ENCODE measurements at places on chromosomes 12 and 14.

GRCh38 chr12:54932691-54933090 lies 51.9 kb downstream of the TESPA1 start:
- no peak overlapping the region for H3K27ac ChIP-seq
- no peaks in the 10 kb centered on the region for H3K36me3 ChIP-seq
- H3K27me3 ChIP-seq, result no peaks in the 10 kb centered on the region
- H3K4me3 ChIP-seq, result no peak overlapping the region

- no peaks in the 10 kb centered on the region for H3K27me3 ChIP-seq
- no peaks in the 10 kb centered on the region for H3K36me3 ChIP-seq
- no peak for DNase-seq
- no peaks in the 10 kb centered on the region for H3K4me1 ChIP-seq
- no peak overlapping the region for H3K4me3 ChIP-seq
Observed at GRCh38 chr12:77603946-77604345, 226.7 kb upstream of the NAV3 start.

- H3K36me3 ChIP-seq, result peaks cover 100% of the 10 kb centered on the region
- no peak overlapping the region for H3K4me3 ChIP-seq
- H3K27ac ChIP-seq, result no peak overlapping the region
- H3K27me3 ChIP-seq, result no peaks in the 10 kb centered on the region
- DNase-seq, result no peak
Observed at GRCh38 chr12:109592195-109592904, 18.8 kb downstream of the MVK start.

GRCh38 chr14:67186789-67187584 lies 2.3 kb upstream of the GARIN2 start:
- H3K36me3 ChIP-seq, result no peaks in the 10 kb centered on the region
- no peaks in the 10 kb centered on the region for H3K27me3 ChIP-seq
- H3K4me3 ChIP-seq, result no peak overlapping the region
- no peak for DNase-seq
- H3K4me1 ChIP-seq, result peaks cover 6% of the 10 kb centered on the region

GRCh38 chr12:30796313-30796780 lies 41.6 kb upstream of the CAPRIN2 start:
- H3K4me1 ChIP-seq, result peaks cover 20% of the 10 kb centered on the region
- no peaks in the 10 kb centered on the region for H3K36me3 ChIP-seq
- H3K4me3 ChIP-seq, result peak overlapping the region; percentile 52

DNA sequence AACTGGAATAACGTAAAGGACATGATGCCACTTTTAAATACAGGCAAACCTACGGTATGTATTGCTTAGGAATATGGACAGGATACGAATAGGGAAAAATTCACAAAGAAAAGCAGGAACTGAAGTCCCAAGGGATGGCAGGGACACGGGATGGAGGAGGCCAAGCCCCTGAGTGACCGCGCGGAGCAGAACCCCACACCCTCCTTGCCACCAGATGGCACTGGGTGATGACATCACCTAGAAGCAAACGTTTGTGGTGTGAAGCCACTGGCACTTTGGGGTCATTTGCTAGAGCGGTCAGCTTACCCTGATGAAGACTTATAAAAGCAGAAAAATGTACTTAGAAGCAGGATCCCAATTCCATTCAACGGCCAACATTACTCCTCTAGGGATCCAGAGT lies 9.4 kb downstream of the DHX37 start:
- peaks cover 81% of the 10 kb centered on the region for H3K36me3 ChIP-seq
- DNase-seq, result no peak
- no peaks in the 10 kb centered on the region for H3K4me1 ChIP-seq
- H3K27ac ChIP-seq, result no peak overlapping the region
- no peak overlapping the region for H3K4me3 ChIP-seq
- H3K27me3 ChIP-seq, result no peaks in the 10 kb centered on the region

GRCh38 chr14:22928237-22929103 lies 706 bp downstream of the PRMT5 start:
- DNase-seq, result peak; percentile 61
- no peaks in the 10 kb centered on the region for H3K27me3 ChIP-seq
- H3K4me3 ChIP-seq, result peak overlapping the region; percentile 92
- H3K27ac ChIP-seq, result peak overlapping the region; percentile 95
- peaks cover 21% of the 10 kb centered on the region for H3K36me3 ChIP-seq
- H3K4me1 ChIP-seq, result peaks cover 12% of the 10 kb centered on the region

GRCh38 chr12:48947727-48948126 lies 9.6 kb downstream of the ARF3 start:
- no peaks in the 10 kb centered on the region for H3K4me1 ChIP-seq
- no peak overlapping the region for H3K4me3 ChIP-seq
- no peak overlapping the region for H3K27ac ChIP-seq
- no peaks in the 10 kb centered on the region for H3K36me3 ChIP-seq
- no peaks in the 10 kb centered on the region for H3K27me3 ChIP-seq

DNA sequence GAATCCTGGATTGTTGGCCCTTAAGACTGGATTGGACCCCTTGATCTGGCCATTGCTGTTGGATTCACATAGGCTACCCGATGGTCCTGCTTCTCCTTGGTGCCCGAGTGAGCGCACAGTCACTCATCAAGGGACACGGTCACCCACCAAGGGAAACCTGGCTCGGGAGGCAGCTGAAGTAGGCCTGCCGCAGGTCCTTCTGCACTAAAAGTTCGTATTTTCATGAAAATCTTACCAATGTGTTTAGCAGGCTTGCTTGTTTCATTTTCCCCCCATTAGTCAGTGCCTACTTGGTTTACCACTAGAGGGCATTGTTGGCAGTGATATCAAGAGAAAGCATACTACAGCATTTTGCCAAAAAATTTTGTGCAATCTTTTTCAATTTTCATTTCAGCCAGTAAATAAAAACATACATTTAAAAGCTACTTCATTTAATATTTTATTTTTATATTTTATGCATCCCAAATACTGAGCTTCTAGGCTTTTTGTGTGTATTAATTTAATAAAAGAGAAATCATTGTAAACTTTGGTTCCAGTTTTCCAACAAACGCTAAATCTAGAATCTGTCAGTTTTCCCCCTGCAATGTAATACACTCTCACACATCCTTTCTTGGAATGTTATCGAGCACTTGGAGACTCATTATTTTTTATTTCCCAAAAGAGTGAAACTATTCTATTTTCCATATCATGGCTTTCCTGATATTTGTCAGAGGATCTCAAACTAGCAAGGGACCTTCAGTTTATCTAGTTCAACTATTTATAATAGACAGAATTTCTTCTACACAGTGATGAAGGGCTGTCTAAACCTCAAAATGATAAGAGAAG lies 116.7 kb downstream of the LMNTD1 start:
- peak overlapping the region; percentile 35 for H3K27ac ChIP-seq
- H3K27me3 ChIP-seq, result no peaks in the 10 kb centered on the region

DNA sequence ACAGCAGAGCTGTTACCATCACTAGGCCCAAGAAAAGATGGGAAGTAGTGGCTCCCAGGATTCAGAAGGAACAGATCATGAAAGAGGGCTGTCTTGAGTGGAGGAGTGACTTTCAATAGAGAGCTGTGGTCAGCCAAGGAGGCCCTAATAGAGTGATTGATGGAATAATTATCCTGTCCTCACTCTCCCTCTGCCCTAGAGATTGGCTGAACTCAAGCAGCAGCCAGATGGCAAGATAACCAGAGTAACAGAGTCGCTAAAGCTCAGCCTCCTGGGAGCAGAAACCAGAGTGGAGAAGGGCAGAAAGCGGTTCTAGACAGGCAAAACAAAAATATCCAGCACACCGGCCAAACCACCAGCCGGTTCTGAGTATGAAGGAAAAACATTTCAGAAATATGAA lies 23.1 kb downstream of the GMFB start:
- no peak for DNase-seq
- H3K27me3 ChIP-seq, result no peaks in the 10 kb centered on the region
- no peak overlapping the region for H3K27ac ChIP-seq
- H3K4me3 ChIP-seq, result no peak overlapping the region
- peaks cover 10% of the 10 kb centered on the region for H3K4me1 ChIP-seq

GRCh38 chr12:31274520-31275300 lies 51.2 kb downstream of the SINHCAF start:
- H3K4me1 ChIP-seq, result no peaks in the 10 kb centered on the region
- no peaks in the 10 kb centered on the region for H3K36me3 ChIP-seq
- no peak overlapping the region for H3K4me3 ChIP-seq
- no peak for DNase-seq
- H3K27ac ChIP-seq, result no peak overlapping the region

- H3K27ac ChIP-seq, result peak overlapping the region; percentile 65
- H3K4me3 ChIP-seq, result no peak overlapping the region
- H3K4me1 ChIP-seq, result peaks cover 39% of the 10 kb centered on the region
- H3K27me3 ChIP-seq, result no peaks in the 10 kb centered on the region
- no peak for DNase-seq
Observed at GRCh38 chr12:110585231-110585799, 2.2 kb upstream of the PPTC7 start.

GRCh38 chr14:90797451-90797850 lies 18.8 kb downstream of the TTC7B start:
- H3K4me1 ChIP-seq, result no peaks in the 10 kb centered on the region
- H3K36me3 ChIP-seq, result no peaks in the 10 kb centered on the region
- H3K4me3 ChIP-seq, result no peak overlapping the region

DNA sequence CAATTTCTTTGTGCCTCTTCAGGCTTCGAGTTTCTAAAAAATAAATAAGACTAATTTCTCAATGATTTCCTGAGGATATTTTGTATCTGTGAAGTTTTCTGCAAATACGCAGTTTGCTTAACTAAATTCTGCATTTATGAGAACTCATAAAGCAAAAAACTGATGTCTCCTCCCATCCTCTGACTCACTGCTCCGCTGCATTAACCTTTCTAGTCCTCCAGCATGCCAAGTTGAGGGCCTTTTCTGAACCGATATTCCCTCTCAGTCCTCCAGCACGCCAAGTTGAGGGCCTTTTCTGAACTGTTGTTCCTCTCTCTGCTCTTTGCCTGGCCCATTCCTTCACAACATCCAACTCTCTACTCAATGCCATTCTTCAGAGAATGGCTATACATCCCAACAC lies 3.2 kb downstream of the IPO8 start:
- H3K4me3 ChIP-seq, result no peak overlapping the region
- no peak overlapping the region for H3K27ac ChIP-seq
- no peaks in the 10 kb centered on the region for H3K36me3 ChIP-seq
- no peak for DNase-seq

DNA sequence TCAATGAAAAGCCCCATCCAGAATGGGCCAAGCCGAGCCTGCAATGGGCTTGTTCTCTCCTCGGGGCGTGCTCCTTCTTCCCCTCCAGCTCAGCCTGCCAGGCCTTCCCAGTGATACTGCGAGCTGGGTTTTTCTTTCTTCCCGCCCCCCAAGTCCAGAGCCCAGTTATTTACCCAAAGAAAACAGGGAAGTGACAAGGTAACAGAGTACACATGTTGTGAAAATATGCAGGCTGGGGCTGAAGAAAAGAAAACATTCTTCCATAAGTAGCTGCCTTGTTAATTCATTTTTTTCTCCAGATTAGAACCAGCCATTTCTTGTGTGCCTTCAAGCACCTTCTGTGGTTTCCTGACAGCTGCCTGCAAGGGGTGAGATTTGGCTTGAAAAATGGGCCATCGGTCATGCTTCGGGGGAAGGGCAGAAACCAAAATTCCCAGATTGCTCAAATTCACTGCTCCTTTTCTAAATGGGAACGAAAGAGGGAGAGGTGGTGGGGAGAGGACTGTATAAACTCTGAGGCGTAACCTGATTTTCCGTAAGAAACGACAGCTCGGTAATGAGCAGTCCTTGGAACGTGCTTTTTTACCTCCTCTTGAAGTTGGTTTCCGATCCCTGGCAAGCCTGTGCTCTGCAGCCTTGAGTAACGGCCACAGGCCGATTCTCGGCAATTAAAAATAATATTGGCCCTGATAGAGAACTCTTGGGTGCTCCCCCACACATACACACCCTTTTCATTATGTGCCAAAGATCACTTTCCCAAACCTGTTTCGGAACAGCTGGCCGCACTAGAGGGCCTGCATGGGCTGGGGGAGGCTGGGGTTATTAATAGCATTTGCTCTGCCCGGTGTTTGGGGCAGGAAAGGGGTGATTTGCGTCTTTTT lies 229.4 kb downstream of the ZFP36L1 start:
- DNase-seq, result peak; percentile 64
- H3K4me3 ChIP-seq, result no peak overlapping the region
- no peaks in the 10 kb centered on the region for H3K36me3 ChIP-seq
- H3K4me1 ChIP-seq, result peaks cover 3% of the 10 kb centered on the region

DNA sequence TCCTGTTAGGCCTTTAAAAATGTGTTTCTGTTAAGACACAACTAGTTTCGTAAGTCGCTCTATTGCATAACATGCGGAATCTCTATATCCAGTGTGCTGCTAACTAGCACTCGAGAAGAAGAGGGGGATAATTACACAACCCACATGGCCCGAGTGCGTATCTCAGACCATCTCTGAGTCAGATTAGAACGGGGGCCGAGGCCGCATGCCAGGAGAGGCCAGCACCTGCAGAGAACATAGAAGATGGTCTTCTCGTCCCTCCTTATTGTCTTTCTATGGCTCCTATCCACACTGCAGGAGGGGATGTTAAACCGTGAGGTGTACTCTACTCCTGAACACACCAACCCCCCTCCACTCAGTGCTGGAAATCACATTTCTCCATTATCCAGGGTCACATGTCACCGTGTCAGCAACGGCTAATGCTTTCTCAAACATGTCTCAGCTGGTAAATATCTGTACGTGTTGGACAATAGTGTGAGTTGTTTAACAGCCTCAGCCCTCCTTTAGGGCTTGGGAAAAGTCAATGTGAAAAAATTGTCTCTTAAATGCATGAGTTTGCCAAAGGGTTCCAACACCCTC lies 56.3 kb downstream of the CCDC88C start:
- no peaks in the 10 kb centered on the region for H3K4me1 ChIP-seq
- no peak overlapping the region for H3K4me3 ChIP-seq
- no peaks in the 10 kb centered on the region for H3K36me3 ChIP-seq
- no peak for DNase-seq
- no peaks in the 10 kb centered on the region for H3K27me3 ChIP-seq
- H3K27ac ChIP-seq, result no peak overlapping the region

- no peaks in the 10 kb centered on the region for H3K4me1 ChIP-seq
- H3K4me3 ChIP-seq, result no peak overlapping the region
- H3K27me3 ChIP-seq, result no peaks in the 10 kb centered on the region
- peaks cover 6% of the 10 kb centered on the region for H3K36me3 ChIP-seq
Observed at GRCh38 chr14:92624764-92625163, 111.2 kb downstream of the RIN3 start.

DNA sequence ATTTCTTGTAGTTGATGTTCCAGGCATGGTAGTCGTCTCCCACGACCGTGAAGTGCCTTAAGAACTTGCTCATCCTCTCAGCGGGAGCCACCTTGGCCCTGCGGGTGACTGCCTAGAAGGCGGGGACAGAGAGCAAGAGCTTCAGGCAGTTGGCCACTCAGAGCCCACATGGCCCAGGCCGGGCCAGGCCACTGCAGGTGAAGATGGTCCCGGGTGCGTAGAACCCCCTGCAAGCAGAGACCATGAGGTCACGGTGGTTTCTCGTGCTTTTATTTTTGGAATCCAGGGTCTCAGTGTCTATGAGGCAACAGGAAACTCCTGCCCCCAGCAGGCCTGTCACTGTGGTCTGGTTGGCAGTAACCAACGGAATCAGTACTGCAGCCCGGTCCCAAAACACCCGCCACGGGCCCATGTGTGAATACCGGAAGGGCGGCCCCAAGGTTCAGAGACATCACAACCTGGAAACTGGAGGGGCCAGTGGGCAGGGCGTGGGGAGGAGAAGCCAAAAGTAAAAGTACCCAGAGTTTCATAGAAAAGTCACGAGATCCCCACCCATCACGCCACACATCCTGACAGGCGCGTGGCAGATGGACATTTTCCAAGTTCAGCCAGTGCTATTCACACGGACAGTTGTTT lies 27.5 kb downstream of the HVCN1 start:
- DNase-seq, result peak; percentile 50
- no peaks in the 10 kb centered on the region for H3K4me1 ChIP-seq
- H3K27ac ChIP-seq, result no peak overlapping the region

Data from tibial artery (tissue), 4 donors.